ENCODE measurements at places on chromosomes 12 and 14. TPM values are rescaled to one million over a fixed set of nuclear protein-coding genes. Genes with fewer than 3 reads are reported as not detected.

- DNase-seq: no peak
These were observed 4.6 kb downstream of the PAWR start for GRCh38 chr12:79686171-79686570.

THAP2 gene
- 4.0 TPM for total RNA-seq

SPX gene
- total RNA-seq: not detected

RPGRIP1 gene
- 0.88 TPM for total RNA-seq

EEF1AKMT3 gene
- total RNA-seq: 9.3 TPM
